ENCODE measurements at places on chromosomes 5 and 9.
A peak's percentile ranks its signal among the peaks of the same experiment; 100 is the strongest.

- no peaks in the 10 kb centered on the region for H3K4me1 ChIP-seq
- DNase-seq: no peak
- H3K36me3 ChIP-seq: no peaks in the 10 kb centered on the region
- H3K27me3 ChIP-seq: peaks cover 79% of the 10 kb centered on the region
- H3K4me3 ChIP-seq: no peak overlapping the region
- no peak overlapping the region for H3K27ac ChIP-seq
These were observed 6.4 kb upstream of the GLIS3 start for GRCh38 chr9:4306066-4306776.

DNA sequence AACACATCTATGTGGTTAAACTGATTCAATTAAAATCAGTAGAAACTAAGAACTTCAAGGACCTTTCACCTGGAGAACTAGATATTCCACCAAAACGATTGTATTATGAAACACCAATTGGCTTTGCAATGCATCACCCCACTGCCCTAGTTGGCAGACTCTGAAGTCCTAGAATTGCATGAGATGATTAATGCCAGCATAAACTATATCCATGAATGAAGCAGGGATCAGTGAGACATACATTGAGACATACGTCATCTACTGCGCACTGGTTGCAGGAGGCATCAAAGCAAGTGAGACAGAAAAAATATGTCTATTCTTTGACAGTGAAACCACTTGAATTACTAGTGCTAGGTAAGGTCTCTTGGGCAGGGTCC is 9.7 kb upstream of the ZNF354A start:
- DNase-seq: no peak
- no peak overlapping the region for H3K4me3 ChIP-seq
- peaks cover 72% of the 10 kb centered on the region for H3K27me3 ChIP-seq
- no peaks in the 10 kb centered on the region for H3K4me1 ChIP-seq
- H3K36me3 ChIP-seq: no peaks in the 10 kb centered on the region

DNA sequence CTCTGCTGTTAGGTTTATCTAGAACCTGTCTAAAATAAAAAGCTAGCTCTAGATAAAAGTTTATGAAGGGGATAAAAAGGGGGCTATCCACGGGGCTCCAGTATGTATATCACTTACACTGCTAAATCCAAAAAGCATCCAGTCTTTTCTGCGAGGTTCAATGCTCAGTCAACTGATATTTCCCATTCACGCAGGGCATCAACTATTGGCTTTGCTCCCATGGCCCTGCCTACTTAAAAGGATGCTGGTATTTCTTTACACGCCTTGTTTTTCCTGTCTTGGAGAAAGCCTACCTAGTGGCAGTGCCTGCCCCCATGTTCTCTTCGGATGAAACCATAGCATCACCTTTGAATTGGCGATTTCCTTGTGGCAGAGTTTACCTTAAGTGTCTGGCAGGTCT is 8.1 kb downstream of the SPRY4 start:
- H3K4me1 ChIP-seq: no peaks in the 10 kb centered on the region
- H3K4me3 ChIP-seq: no peak overlapping the region
- H3K27ac ChIP-seq: no peak overlapping the region
- no peak for DNase-seq

GRCh38 chr5:54601411-54602230 is 84.1 kb downstream of the SNX18 start:
- no peak overlapping the region for H3K4me3 ChIP-seq
- no peaks in the 10 kb centered on the region for H3K27me3 ChIP-seq
- H3K27ac ChIP-seq: no peak overlapping the region
- no peak for DNase-seq
- H3K4me1 ChIP-seq: peaks cover 18% of the 10 kb centered on the region

- DNase-seq: no peak
- peaks cover 71% of the 10 kb centered on the region for H3K4me1 ChIP-seq
- no peak overlapping the region for H3K4me3 ChIP-seq
- H3K27me3 ChIP-seq: no peaks in the 10 kb centered on the region
- H3K36me3 ChIP-seq: peaks cover 7% of the 10 kb centered on the region
- H3K27ac ChIP-seq: peak overlapping the region; percentile 89
These were observed 19.4 kb downstream of the ERGIC1 start for GRCh38 chr5:172853355-172853975.

DNA sequence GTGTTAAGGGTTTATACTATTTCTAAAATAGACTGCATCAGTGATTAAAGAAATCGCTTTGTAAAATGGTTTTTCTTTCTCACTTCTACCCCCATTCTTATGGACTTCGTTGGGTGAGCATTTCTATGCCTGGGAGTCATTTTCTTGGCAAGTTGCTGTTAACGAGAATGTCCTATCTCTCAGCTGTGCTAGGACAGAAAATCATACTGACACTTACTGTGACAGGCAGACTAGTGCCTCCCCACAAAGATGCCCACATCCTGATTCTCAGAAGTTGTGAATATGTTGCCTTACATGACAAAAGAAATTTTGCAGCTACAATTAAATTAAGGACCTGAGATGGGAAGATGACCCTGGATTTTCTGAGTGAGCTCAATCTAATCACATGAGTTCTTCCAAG is 65.1 kb upstream of the NMUR2 start:
- H3K4me3 ChIP-seq: no peak overlapping the region
- peaks cover 31% of the 10 kb centered on the region for H3K27me3 ChIP-seq
- H3K36me3 ChIP-seq: peaks cover 2% of the 10 kb centered on the region

DNA sequence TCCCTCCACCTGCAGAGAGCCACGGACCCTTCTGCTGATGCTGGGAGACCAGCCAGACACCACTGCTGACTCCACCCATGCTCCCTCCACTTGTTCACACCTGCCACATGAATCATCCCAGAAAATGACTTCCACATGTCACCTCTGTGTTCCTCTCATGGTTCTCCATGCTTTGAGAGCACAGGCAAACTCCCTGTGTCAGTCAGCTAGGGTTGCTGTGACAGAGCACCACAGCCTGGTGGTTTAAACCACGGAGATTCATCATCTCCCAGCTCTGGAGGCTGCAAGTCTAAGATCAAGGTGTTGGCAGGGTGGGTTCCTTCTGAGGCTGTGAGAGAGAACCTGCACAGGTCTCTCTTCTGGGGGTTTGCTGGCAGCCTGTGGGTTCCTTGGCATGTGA is 381.4 kb downstream of the GADD45G start:
- no peak overlapping the region for H3K27ac ChIP-seq
- H3K4me3 ChIP-seq: no peak overlapping the region
- peaks cover 2% of the 10 kb centered on the region for H3K36me3 ChIP-seq
- DNase-seq: no peak
- no peaks in the 10 kb centered on the region for H3K4me1 ChIP-seq

GRCh38 chr9:116391306-116391900 is 237.8 kb downstream of the PAPPA start:
- no peaks in the 10 kb centered on the region for H3K4me1 ChIP-seq
- H3K36me3 ChIP-seq: peaks cover 2% of the 10 kb centered on the region
- no peak overlapping the region for H3K27ac ChIP-seq
- DNase-seq: no peak

DNA sequence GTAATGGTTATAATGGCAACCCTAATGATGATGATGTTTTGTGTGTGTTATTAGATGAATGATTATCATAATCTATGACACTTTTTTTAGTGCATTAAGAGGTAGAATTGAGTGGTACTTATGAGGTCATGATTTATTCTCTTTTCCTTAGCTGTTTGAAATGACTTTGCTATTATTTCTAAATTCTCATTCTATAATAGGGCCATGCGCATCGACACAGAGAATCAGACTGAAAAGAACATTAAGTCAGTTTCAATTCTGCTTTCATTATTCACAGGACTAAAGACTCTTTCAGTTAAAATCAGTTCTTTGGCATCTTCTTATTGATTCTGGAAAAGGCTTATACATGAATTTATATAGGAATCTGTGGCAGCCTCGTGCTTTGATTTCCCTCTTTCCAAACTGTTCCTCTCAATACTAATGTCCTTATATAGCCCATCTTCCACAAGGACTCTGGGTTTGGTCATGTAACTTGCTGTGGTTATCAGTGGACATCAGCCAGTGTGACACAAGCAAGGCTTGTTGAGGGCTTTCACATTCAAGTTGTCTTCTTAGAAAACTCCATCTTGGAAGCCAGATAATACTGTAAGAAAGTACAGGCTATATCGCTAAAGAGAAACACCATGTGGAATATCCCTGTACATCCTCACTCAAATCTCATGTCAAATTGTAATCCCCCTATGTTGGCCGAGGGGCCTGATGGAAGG is 140.3 kb upstream of the CHD1 start:
- H3K36me3 ChIP-seq: no peaks in the 10 kb centered on the region
- no peaks in the 10 kb centered on the region for H3K4me1 ChIP-seq
- no peak overlapping the region for H3K27ac ChIP-seq
- H3K4me3 ChIP-seq: no peak overlapping the region
- no peak for DNase-seq

- no peak for DNase-seq
- H3K36me3 ChIP-seq: peaks cover 2% of the 10 kb centered on the region
- H3K4me3 ChIP-seq: no peak overlapping the region
- no peaks in the 10 kb centered on the region for H3K4me1 ChIP-seq
These were observed 423.4 kb downstream of the ISL1 start for GRCh38 chr5:51806677-51807076.

DNA sequence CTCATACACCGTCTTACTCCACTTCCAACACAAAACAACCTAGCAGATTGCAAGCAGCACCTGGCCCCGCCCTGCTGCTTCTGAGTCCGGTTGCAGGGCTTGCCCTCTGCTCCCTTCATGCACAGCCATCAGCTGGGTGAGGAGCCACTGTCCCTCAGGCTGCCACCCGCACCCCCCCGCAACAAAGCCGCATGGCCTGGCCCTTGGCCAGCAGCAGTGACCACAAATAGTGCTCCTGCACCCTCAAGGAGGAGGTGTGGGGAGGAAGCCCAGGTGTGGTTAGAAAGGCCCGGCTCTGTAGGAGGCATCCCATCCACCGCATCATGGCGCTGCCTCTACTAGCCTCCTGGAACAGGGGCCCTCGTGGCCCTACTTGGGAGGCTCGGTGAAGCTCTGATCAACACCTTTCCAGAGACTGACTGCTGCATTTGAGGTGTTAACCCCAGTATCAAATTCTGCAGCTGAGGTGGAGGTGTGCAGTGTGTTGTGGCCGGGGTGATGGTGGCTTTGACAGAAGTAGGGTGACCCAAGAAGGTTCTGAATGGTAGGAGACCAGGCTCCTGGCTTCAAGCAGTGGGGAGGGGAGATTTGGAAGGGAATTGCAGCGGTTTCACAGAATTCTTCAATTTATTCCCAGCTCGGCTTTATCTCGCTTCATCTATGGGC is 52.7 kb downstream of the WNK2 start:
- DNase-seq: no peak
- H3K27me3 ChIP-seq: peaks cover 17% of the 10 kb centered on the region
- H3K27ac ChIP-seq: no peak overlapping the region
- H3K4me1 ChIP-seq: peaks cover 32% of the 10 kb centered on the region

GRCh38 chr5:119009131-119009530 is 20.8 kb upstream of the DTWD2 start:
- DNase-seq: no peak
- H3K4me3 ChIP-seq: no peak overlapping the region
- no peaks in the 10 kb centered on the region for H3K27me3 ChIP-seq
- H3K4me1 ChIP-seq: no peaks in the 10 kb centered on the region
- no peak overlapping the region for H3K27ac ChIP-seq

DNA sequence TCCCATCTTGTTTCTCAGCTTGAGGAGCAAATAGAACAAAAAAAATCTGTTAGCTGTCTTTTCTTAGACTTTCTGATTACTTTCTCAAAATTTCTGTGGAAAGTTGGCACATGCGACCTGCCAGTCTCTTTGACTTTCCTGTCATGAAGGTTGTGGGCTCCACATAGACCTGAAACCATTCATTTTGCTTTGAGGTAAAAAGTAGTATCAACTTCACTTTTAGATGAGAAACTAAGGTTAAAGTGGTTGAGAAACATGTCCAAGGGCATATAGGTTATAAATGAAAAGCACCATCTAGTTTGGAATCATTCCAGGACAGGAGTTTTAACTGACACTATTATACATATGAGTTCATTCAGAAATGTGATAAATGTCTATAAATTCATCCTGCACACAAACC is 42.7 kb downstream of the ST8SIA4 start:
- peaks cover 26% of the 10 kb centered on the region for H3K36me3 ChIP-seq
- no peaks in the 10 kb centered on the region for H3K27me3 ChIP-seq
- peak overlapping the region; percentile 46 for H3K27ac ChIP-seq
- peaks cover 56% of the 10 kb centered on the region for H3K4me1 ChIP-seq

GRCh38 chr9:20295555-20295954 is 326.7 kb downstream of the MLLT3 start:
- no peaks in the 10 kb centered on the region for H3K27me3 ChIP-seq
- H3K4me1 ChIP-seq: no peaks in the 10 kb centered on the region
- H3K27ac ChIP-seq: no peak overlapping the region
- DNase-seq: no peak
- H3K4me3 ChIP-seq: no peak overlapping the region

DNA sequence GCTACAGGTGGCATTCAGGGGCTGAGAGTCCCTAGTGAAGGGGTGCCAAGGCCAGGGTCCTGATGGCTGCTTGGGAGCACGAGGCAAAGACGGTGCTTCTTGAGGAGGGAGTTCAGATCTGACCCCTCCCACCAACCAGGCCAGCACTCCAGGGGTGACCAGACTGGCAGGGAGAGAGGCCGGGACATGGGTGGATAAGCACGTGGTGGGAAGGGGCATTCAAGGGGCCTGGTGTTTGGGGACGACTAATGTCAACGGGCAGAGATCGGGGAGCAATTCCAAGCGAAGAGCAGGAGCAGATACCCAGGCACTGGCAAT is 4.5 kb downstream of the RGS14 start:
- peak overlapping the region; percentile 90 for H3K27ac ChIP-seq
- peaks cover 33% of the 10 kb centered on the region for H3K36me3 ChIP-seq
- no peaks in the 10 kb centered on the region for H3K27me3 ChIP-seq
- no peak for DNase-seq

DNA sequence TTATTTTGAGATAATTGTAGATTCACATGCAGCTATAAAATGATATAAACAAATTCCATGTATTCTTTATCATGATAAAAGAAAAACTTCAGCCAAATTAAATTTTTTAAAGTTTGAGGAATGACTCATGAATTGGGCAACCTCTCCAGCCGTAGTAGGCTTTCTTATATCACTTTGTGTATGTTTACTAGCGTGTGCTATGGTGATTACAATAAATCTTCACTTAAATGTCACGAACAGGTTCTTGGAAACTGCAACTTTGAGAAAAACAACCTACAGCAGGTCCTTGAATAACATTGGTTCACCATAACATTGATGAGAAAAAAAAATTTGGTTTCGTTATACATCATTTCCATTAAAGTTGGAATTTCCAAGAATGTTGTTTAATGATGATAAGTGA is 730.9 kb upstream of the TYRP1 start:
- H3K4me1 ChIP-seq: no peaks in the 10 kb centered on the region
- no peak overlapping the region for H3K27ac ChIP-seq
- H3K27me3 ChIP-seq: no peaks in the 10 kb centered on the region
- no peak overlapping the region for H3K4me3 ChIP-seq
- no peaks in the 10 kb centered on the region for H3K36me3 ChIP-seq
